SJSA1 (cell line): ENCODE measurements at places on chromosomes 2 and 18.

DNA sequence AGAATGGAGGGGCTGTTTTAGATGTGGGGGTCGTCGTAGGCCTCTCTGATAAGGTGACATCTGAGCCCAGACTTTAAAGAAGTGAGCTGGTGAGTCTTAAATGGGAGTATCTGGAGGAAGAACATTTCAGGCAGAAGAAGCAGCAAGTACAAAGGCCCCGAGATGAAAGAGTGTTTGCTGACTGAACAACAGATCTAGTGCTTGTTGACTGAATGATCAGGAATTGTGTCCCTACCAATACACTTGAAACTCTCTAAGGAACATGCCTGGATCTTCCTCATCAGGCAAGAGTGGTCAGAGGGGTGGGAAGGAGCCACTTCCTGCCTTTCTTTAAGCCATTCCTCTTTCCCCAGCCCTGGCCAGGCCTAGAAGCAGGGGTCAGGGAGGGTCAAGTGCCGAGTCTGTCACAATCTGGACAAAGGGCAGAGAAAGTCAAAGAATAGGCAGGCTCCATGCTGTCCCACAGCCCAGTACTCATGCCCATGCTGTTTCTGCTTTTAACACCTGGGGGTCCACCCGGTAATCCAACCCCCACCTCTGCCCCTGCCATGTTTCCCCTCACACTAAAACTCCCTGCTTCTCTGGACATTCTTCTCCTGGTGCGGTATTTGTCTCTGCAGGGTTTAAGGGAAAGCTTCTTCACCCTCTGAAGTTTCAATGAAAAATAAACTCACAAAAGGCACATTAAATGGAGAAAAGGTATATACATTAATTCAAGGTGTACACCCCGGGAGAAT, 3.0 kb upstream of the TMEM37 start:
- DNase-seq: no peak

GRCh38 chr2:168679081-168679480, 123.4 kb upstream of the NOSTRIN start:
- no peak for DNase-seq

DNA sequence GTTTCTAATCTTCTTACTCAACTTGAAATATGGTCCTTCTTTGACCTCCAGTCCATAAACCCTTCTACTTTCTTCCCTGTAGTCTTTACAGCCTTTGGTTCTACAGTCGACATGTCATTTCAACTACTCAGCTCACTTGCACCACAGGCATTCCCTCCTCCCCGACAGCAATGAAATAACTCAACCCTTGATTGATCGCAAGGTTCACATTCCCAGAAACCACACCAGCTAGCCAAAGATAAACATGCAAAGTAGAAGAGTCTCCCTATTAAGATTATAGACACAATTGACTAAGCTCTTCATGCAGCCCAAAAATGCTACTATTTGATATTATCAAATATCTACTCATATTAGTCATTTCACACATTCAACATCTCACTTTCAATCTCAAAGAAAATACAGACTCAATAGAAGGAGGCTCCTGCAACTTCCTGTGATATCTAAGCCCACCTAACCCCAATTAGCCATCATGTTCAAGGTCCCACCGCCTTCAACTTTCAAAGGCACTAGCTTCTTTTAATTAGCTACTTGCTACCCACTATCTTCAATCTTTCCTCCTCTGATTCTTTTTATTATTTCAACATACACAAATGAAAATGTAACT, 50.8 kb downstream of the RTTN start:
- peak; percentile 45 for DNase-seq

- no peak for DNase-seq
Observed at GRCh38 chr18:79405781-79406575, 10.2 kb downstream of the NFATC1 start.

DNA sequence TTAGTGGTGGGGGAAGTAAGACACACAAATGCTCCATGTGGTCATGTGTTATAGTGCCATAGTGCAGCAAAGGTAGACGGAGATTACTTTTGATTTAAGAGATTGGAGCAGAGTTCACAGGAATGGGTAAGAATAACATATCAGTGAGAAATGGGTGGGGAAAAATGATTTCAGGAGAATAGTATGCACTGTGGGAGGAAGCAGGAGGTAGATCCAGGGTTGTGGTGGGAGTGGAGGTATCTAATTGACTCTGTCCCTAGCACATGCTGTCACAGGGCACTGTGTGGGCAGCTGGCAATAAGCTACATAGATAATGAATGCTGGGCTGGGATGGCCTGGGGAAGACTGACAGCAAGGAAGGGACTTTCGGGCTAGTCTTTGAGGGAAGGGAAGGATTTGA, 65.3 kb downstream of the STAT1 start:
- DNase-seq: peak; percentile 53

DNA sequence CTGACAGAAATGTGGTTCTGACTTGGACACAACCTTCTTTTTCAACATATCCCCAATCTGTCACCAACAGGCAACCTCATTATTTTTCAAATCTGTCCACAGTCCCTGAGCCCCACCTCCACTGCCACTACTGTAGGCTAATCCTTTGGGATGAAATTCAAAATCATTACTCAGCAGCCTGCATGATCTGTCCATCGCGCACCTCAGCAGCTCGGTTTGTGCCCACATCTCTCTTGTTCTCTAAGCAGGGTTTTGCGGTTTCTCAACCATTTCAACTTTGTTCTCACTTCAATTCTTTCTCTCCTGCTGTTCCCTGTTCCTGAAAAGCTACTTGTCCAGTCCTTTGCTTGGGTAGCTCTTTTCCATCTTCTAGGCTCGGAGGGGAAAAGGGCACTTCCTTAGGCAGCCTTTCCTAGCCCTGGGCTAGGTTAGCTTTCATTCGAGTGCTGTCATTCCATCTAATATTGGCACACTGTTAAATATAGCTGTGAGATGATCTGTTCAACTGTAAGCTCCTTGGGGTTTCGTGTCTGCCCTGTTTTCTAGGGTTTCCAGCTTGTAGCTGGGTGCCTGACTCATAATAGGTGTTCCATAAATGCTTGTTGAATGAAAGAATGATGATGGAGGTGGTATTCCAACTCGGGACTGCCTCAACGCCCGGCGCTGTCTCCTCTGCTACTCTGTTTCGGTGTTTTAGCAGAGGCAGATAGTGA, 653 bp upstream of the ANKAR start:
- no peak for DNase-seq

DNA sequence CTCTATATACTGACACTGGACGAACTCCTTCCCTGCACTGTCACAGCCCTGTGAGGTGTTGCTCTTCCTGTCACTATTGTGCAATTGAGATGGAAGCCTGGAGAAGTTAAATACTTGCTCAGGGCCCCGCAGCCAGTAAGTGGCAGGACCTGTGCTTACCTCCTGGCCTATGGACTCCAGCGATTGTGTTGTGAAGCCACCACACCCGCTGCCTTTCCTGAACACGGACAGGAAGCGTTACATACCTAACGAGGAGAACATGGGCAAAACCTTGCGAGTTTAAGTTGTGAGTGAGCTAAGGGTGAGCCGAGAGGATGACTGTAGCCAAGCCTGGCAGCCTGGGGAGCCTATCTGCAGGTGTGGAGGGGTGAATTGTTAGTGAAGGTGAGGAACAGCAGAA, 26.1 kb downstream of the RAB31 start:
- no peak for DNase-seq

GRCh38 chr2:73414696-73415095, 29.1 kb downstream of the ALMS1 start:
- no peak for DNase-seq

- DNase-seq: no peak
Observed at GRCh38 chr2:225584796-225585195, 185.3 kb downstream of the NYAP2 start.

DNA sequence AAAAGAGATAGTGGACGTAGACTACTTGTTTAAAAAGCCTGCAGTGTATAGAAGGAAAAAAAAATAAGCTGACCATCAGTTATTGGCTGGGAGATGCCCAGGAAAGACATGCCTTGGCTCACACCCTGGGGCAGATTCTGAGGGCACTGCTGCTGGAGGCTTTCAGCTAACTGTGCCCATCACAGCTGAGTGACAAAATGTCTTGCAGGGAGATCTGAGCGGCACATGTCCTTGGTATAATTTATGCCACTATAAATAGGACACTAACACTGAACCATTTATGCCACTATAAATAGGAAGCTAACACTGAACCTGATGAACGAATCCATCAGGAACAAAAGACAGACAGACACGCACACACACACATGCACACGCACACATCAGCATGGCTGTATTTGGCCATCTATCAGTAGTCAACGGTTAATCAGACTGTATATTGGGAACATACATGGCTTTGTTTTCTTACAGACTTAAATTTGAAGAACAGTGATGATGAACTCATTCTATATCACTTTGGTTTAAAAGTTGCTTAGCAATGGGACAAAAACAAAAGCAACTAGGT, 68.2 kb upstream of the NOSTRIN start:
- DNase-seq: no peak

DNA sequence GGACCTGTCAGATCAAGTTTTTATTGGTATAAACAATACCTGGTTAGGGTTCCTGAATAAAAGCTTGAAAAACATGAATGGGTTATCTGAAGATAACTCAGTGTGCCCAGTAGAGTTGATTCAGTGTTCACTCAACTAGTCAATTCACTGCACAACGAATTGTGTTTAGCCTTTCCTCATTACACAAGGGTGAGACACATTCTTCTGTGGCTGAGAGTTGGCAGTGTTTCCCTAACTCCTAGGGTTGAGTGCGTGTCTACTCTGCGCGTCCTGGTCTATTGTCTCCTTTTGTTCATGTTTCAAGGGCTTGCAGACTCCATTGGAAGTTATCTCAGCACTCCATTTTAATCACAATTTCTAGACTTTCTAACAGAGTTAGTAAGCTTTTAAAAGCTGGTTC, 32.8 kb upstream of the TMEM178A start:
- DNase-seq: peak; percentile 75

DNA sequence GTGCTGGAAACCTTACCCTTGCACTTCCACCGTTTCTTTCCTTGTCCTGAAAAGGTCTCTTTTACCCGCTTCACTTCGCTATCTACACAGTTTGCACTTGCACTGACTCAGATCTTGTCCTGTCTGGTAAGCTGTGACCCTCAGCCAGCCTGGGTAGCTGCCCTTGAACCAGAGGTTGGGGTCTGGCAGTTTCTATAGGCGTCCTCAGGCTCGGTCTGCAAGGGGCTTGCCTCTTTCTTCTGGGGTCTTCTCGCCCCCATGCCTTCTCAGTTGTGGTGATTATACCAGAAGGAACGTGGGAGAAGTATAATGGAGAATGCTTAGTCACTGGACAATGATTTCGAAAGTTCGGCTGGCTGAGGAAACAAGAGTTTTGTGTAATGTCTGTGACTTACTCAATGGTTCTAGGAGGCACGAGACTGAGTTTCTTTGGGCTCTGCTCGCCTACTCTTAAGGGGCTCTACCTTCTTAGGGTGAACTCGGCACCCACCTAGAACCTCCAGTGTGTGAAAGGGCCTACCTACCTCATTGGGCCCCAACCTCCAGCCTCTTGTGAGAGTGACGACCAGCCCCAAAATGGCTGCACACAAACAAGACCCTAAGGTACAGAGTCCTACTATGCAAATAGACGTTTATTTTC, 6.9 kb upstream of the STAT1 start:
- DNase-seq: peak; percentile 73

- DNase-seq: no peak
Observed at GRCh38 chr2:173354073-173354581, 545 bp upstream of the CDCA7 start.

GRCh38 chr2:97660775-97661389, 3.0 kb downstream of the ACTR1B start:
- DNase-seq: peak; percentile 37

DNA sequence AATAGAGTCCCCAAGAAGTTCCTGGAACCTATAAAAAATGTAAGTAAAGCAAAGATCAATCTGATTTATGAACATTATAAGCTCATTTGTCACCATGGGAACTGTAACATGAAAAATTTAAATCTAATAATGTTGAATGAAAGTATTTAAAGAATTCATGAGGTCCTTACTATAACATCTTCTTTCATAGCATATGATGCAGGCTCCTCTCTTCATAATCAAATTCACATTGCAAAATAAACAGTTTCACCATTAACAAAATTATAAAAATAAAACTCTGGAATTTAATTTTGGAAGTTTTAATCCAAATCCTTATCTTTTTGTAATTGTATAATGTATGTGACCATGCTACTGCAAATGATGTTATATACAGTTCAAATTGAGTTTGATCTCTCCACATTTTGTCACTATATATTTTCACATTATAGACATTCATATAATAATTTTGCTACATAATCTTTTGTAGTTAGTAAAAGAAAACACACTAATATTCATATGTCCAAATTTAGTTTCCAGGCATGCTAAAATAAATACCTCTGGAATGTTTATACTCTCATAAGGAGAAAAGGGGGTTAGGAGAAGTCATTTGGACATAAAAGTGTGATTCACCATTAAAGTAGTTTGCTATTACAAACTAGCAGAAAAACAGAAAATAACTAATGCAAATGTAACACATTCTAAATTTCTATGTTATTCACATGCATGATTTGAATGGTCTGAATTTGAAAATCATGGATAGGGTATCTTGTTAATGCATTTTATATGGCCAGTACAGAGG, 954.1 kb downstream of the DSC3 start:
- DNase-seq: no peak

DNA sequence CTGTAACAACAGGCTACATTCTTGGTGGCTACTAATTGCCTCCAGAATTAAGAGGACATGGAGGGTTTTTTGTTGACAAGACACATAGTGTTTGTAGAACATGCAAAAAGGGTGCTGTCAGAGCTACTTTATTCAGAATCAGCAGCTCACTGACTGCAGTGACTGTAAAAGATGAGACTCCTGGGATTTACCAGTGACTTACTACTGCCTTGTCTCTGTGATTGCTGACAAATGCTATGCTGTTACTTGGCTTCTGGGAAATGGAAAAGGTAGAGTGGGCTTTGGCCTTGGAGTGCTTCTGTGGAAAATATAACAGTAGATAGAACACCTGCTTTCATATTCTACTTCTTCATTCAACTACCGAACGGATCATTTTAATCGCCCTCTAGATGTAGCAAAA, 47.8 kb downstream of the GREB1L start:
- no peak for DNase-seq

DNA sequence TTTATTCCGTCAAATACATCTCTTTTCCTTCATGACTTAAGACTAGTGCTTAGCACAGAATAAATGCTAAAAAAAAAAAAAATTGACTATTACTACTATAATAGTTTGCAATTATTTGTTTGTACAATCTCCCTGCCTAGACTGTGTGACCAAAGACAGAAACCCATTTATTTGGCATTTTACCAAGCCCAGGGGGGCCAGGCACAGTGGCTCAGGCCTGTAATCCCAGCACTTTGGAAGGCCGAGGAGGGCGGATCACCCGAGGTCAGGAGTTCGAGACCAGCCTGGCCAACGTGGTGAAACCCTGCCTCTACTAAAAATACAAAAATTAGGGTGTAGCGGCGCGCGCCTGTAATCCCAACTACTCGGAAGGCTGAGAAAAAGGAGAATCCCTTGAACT, 1.4 kb downstream of the ASB3 start:
- no peak for DNase-seq

GRCh38 chr2:165864296-165864695, 70.2 kb upstream of the GALNT3 start:
- DNase-seq: no peak

- no peak for DNase-seq
Observed at GRCh38 chr2:24672589-24672988, 120.6 kb downstream of the PTRHD1 start.
